ENCODE measurements at places on chromosomes 1 and 21. TPM values are rescaled to one million over a fixed set of nuclear protein-coding genes. Genes with fewer than 3 reads are reported as not detected.
A peak's percentile ranks its signal among the peaks of the same experiment; 100 is the strongest.

GRCh38 chr1:26449868-26450267 lies 17.7 kb downstream of the DHDDS start:
- no peak overlapping the region for H3K27ac ChIP-seq
- no peaks in the 10 kb centered on the region for H3K27me3 ChIP-seq
- H3K4me1 ChIP-seq: peaks cover 5% of the 10 kb centered on the region
- no peak overlapping the region for H3K4me3 ChIP-seq
- H3K36me3 ChIP-seq: peaks cover 43% of the 10 kb centered on the region

DNA sequence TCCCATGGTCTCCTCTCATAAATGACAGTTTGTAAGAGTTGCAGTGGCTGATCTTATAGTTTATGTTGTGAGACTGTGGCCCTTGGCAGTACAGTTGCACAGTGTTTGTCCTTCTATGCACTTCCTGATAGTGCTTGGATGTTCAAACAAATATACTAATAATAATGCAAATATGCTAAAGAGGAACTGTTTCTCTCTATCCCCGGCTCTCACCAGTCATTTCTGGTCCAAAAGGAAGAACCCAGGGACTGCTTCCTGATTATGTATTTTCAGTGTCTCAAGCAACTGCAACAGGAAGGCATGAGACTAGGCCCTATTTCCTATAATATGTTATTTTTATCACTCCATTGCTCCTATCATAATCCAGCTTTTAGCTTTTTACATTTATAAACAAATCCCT lies 17.0 kb upstream of the SUCO start:
- H3K27ac ChIP-seq: no peak overlapping the region
- no peak overlapping the region for H3K4me3 ChIP-seq
- no peak for DNase-seq

DNA sequence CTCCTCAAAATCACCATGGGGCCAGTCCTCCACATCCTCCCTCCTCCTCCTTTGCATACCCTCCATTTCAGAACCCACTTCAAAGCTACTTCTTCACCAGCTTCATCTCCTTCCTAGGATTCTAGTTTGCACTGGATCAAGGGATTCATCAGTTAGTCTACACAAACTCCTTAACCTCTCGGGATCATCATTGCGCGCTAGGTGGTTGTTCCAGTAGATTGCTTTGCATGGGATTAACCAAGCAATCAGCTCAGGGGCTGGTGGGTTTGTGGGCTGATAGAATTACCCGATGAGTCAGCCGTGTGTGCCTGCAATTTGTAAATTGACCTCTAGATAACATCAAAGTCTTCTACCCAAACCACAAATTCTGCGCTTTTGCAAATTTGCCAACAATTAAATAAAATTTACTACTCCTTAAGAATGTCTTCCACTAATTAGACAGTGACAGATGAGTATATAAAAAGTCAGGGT lies 7.7 kb downstream of the KANK4 start:
- no peak for DNase-seq
- H3K4me3 ChIP-seq: no peak overlapping the region
- peaks cover 8% of the 10 kb centered on the region for H3K4me1 ChIP-seq
- H3K27me3 ChIP-seq: peaks cover 31% of the 10 kb centered on the region
- no peaks in the 10 kb centered on the region for H3K36me3 ChIP-seq
- H3K27ac ChIP-seq: no peak overlapping the region

DNA sequence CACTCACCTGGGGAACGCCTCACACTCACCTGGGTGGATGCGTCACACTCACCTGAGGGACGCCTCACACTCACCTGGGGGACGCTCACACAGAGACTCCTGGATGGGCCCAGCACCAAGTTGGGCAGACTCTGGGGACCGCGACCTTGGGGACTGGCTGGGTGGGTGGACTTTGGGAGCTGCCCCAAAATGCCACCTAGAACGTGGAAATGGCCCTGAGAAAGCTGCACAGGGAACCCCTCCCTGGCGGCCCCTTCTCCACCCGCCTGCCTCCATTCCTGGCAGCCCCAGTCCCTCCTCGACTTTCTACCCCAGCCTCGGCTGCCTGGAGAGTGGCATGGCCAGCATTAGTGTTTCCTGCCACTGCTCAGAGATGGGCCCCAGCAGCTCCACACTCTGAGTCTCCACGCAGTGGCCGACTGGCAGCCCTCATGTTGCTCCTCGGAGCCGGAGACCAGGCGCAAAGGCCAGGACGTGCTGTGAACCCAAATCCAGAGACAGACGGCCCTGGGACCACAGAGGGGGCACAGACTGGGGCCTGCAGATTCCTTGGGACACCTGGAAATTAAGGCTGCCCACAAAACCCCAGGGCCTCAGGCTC lies 46.5 kb upstream of the ACTRT2 start:
- no peaks in the 10 kb centered on the region for H3K4me1 ChIP-seq
- H3K27ac ChIP-seq: no peak overlapping the region
- DNase-seq: no peak
- no peaks in the 10 kb centered on the region for H3K27me3 ChIP-seq

DNA sequence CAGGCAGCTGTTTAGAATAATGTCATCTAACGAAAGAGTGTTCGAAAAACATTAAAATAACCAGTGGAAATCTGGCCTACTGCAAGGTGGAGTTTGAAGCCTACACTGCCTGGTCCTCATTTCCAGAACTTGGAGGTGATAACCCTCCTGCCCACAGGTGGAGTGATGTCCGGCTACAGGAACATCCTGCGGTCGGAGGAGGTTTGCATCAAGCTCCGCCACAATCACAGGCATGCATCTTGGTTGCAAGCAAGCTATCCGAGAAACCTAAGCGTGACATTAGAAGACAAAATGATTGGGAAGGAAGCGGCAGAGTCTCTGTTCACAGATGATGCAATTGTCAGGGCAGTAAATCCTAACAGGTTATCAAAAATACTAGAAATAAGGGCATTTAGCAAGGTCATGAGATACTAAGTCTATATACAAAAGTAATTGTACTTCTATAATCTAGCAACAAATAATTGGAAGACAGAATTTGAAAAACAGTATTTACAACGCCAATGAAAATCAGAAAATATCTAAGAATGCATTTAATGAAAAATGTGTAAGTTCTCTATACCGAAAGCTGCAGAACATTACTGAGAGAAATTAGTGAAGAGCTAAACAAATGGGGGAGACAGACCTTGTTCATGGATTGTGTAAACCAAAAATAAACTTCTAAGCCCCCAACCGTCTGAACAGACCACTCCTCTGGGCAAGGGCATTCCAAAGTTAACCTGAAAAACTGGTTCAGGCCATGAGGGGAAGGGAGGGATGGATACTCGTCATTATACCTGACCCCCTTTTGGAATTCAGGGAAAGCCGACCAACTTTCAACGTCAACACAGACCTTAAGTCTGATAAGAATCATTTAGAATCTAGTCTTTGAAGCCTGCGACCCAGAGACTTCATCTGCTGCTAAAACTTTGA lies 4.7 kb upstream of the SLC19A1 start:
- peaks cover 29% of the 10 kb centered on the region for H3K4me1 ChIP-seq
- no peak overlapping the region for H3K27ac ChIP-seq
- DNase-seq: no peak
- no peaks in the 10 kb centered on the region for H3K36me3 ChIP-seq

DNA sequence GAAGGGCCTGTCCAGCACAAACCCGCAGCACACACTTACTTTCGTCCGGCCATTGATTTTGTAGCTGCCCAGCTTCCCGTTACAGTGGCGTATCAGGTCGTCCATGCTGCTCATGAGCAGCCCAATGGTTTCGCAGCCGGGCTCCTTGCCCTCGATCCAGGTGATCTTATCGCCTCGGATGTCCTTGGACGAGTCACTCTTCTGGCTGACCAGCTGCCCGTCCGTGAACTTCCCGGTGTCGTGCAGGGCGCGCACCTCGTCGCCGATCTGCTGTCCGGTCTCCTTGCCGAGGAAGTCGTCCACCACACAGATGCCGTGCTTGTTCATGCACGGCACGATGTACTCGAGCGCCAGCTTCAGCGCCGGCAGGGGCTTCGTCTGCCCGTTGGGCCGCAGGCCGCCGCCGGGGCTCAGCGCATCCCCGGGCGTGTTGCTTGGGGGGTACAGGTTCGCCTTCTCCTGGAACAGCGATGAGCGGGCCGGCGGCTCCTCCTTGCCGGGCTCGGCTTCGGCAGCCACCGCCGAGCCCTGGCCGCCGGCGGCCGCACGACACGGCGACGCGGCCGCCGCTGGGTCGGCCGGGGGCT lies 1.0 kb downstream of the EGLN1 start:
- H3K4me3 ChIP-seq: peak overlapping the region; percentile 80
- peaks cover 60% of the 10 kb centered on the region for H3K27me3 ChIP-seq
- no peaks in the 10 kb centered on the region for H3K36me3 ChIP-seq
- peaks cover 46% of the 10 kb centered on the region for H3K4me1 ChIP-seq
- H3K27ac ChIP-seq: no peak overlapping the region
- peak; percentile 45 for DNase-seq

DNA sequence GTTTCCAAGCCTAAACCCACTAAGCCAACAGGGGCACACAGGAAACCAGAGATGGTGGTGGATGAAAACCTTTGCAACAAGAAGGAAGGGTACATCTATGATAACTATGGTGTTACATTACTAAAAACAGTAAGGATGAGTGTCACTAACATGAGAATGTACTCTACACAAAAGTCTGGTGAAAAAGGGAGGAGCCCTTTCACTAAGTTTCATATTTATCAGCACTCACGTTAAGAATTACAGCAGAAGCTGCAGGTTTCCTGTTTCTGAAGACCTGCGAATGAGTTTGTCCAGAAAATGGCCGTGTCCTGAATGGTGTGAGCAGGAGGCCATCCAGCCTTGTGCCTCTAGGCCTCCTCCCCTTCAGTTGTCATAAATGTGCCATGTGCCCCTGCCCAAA lies 17.8 kb downstream of the ABCG1 start:
- H3K36me3 ChIP-seq: no peaks in the 10 kb centered on the region
- DNase-seq: no peak
- H3K27ac ChIP-seq: no peak overlapping the region

DNA sequence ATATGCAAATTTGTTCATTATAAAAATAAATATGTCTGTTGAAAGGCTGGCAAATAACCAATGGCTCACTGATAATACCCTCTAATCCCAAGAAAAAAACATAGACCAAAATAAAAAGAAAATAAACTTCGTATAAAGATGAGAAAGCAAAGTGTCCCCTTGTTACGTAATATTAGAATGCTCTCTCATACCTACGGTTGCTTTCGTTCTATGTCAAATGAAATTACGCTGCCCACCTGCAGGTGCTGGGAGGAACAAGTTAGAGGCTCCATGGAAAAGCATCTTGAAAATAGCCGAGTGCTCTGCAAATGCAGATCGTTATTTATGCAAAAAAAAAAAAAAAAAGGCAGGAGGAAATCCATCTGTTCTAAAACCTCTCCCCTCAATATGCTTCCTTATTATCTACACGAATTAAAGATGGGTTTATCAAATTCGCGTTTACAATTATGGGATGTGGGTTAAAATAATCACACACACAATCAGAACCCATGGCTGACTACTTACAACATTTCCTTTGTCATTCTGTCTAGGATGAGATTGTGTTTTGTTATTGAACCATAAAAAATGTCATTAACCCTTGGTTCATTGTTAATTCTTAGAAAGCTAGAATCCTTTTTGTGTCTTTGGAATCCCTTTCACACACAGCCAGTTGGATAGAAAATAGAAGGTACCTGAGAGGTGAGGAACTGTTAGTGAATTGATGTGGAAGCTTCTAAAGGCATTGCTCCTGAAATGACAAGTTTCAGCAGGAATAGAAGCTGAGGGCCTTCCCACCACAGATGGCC lies 268.6 kb downstream of the SETD4 start:
- H3K4me3 ChIP-seq: no peak overlapping the region
- DNase-seq: no peak
- no peaks in the 10 kb centered on the region for H3K36me3 ChIP-seq
- no peak overlapping the region for H3K27ac ChIP-seq

DNA sequence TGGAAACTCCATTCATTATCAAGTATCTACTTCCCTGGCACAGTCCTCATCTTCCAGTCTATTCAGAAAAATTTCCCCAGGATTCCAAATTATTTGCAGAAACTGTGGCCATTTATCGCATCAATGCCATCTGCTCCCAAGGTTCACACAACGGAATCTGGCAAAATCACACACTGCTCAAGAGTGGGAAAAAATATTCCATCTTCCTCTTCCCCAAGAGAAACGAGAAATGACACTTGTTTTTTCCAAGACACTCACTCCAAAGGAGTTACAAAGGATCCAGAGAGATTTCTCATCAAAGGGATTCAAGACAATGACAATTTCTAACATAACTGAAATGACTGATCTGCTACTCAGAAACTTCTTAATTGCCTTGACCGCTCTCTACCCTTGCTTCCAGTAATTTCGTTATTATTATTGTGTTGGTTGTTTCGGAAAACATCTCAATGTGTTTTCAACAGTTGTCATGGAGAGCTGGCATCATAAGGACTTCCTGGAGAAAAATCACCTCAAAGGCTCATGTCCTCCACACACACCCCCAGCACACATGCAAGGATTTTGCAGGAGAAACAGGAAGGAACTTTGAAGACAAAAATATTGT lies 128.0 kb downstream of the PSMG1 start:
- H3K27ac ChIP-seq: no peak overlapping the region
- H3K4me1 ChIP-seq: no peaks in the 10 kb centered on the region
- H3K4me3 ChIP-seq: no peak overlapping the region
- no peaks in the 10 kb centered on the region for H3K36me3 ChIP-seq
- no peak for DNase-seq

- H3K27ac ChIP-seq: no peak overlapping the region
- peaks cover 50% of the 10 kb centered on the region for H3K27me3 ChIP-seq
- H3K4me1 ChIP-seq: peaks cover 5% of the 10 kb centered on the region
- H3K4me3 ChIP-seq: no peak overlapping the region
These were observed 36.8 kb upstream of the ZNF678 start for GRCh38 chr1:227526524-227526923.

GRCh38 chr1:205284420-205285144 lies 37.0 kb downstream of the NUAK2 start:
- H3K27ac ChIP-seq: peak overlapping the region; percentile 90
- H3K4me3 ChIP-seq: no peak overlapping the region
- no peaks in the 10 kb centered on the region for H3K36me3 ChIP-seq
- peak; percentile 80 for DNase-seq

DNA sequence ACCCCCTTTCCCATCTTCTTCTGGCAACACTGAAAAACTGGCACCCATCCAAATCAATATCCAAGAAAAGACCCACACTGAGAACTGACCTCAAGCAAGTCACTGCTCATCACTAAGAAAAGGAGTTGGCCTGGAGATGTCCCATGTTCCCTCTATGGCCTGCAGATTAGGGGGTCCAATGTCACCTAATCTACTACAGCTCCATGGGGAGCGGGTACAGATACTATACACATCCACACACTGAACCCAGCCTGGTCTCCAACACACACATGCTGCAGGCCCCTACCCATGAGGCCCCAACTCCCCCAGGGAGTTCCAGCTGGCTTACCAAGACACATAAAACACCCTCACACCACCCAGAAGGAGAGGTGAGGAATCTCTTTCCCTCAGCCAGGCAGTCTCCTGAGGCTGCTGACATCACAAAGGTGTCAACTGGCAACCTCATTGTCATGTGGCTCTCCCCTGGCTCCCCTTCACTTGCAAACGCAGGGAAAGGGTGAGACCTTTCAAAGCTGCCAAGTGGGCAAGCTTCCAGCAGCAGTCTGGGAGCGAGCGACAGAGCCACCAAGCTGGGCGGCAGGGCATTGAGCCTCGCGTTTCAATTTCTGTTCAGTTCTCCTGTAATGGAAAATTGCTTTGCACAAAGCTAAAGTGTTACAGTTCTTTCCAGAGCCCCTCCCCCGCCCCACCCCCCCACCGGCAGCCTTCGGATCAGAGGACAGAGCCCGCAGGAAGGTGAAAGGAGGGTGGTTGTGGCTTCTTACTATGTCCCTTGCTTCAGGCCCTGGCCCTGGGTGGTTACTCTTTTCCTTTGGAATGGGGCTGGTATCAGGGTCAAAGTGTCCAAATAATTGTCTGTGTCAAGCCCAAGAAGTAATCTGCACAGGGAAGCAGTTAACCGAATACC lies at the start of gene LRRC52:
LRRC52 (plus strand) TSS at position 469 of the 907 bp plus-strand sequence; CDS start at position 766, 297 bp downstream.
- H3K27me3 ChIP-seq: peaks cover 36% of the 10 kb centered on the region
- DNase-seq: peak; percentile 44
- no peak within 1 kb of the TSS for H3K4me3 ChIP-seq
- H3K27ac ChIP-seq: no peak within 1 kb of the TSS
- peaks cover 12% of the 10 kb centered on the region for H3K4me1 ChIP-seq

Gene LIPI
- not detected for total RNA-seq

Gene ASCL5
- 0.18 TPM for total RNA-seq

Gene LYSMD1
- 6.3 TPM for total RNA-seq

Data from WTC11 (cell line).